ENCODE measurements at places on chromosomes 2 and 18.

- no peak for DNase-seq
These were observed 1389.7 kb downstream of the DSC3 start for GRCh38 chr18:29652797-29653196.

DNA sequence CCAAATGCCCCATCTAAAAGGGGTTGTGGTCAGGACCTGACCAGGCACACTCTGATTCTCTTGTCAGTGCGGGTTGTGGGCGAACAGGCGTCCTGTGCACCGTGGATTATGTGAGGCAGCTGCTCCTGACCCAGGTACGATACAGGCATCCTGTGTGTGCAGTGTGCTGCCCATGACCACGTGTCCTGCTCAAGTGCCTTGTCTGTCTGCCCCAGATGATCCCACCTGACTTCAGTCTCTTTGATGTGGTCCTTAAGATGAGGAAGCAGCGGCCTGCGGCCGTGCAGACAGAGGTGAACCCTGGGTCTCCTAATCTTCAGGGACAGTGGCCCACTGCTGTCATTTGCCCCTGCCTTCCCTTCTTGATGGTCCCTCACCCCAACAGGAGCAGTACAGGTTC is 14.6 kb downstream of the PTPN18 start:
- no peak for DNase-seq

DNA sequence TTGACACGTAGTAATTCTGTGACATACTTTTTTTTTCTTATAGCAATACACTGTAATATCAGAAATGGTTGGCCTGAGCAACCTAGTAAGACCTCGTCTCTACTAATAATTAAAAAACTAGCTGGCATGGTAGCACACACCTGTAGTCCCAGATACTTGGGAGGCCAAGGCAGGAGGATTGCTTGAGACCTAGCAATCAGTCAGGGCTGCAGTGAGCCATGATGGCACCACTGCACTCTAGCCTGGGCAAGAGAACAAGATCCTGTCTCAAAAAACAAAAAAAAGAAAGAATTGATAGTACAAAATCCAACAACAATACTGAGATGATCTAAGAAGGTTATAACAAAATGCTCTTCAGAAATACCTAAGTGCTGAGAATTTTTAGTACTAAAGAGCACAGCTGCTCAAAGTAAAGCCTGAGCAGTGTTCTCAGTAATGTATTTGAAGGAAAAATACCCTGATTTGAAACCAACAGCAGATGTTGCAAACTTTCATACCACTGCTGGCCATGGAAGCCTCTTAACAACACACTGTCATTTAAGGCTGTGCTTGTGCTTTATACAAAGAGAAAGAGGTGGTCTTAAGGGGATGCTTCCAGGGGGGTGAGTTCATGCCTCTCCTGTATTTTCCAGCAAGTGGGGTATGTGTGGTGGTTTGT is 132.6 kb upstream of the CDCA7 start:
- DNase-seq = no peak

DNA sequence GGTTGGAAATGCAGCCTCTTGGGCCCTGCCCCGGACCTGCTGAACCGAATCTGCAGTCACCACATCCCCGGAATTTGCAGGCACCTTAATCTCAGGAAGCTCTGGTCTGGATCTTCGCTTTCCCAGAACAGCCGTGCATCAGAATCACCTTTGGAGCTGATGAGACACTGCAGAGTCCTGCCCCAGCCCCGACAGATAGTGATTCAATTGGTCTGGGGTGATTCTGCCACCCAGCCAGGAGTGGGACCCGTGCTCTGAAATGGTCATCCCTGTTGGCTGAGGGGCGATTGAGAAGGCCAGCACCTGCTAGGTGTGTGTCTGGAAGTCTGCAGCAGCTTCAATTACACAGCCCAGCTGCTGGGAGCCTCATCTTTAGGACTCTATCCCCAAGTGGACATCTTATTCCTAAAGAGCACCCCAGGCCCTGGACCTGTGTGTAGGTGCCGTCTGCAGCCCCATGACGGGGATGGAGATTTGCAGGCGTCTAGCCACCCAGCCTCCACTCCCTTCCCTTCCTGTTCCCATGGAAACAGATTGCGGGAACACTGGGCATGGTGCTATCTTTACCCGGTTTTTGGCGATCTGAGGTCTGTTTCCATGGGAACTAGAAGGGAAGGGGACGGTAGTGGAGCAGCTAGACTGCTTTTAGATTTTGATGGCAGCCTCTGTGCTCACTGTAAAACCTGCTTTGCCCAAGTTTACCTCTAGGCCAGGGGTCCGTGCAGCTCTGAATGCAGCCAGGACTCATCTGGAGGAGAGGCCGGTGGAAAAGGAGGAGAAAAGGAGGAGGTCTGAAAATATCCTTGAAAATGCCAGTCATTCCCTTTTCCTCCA is 156.1 kb downstream of the LDLRAD4 start:
- DNase-seq = peak; percentile 84

GRCh38 chr2:127415593-127416505 is 2.4 kb upstream of the PROC start:
- peak; percentile 62 for DNase-seq

GRCh38 chr18:66599190-66599589 is 4.7 kb downstream of the CDH19 start:
- DNase-seq = no peak

Measured in Ammon's horn (tissue), 1 donor.